Activated CD4-positive, alpha-beta memory T cell treated with anti-CD3 and anti-CD28 coated beads for 36 hours (primary cell): ENCODE measurements at places on chromosomes 6 and 20. TPM values are rescaled to one million over a fixed set of nuclear protein-coding genes. Genes with fewer than 3 reads are reported as not detected.

DNA sequence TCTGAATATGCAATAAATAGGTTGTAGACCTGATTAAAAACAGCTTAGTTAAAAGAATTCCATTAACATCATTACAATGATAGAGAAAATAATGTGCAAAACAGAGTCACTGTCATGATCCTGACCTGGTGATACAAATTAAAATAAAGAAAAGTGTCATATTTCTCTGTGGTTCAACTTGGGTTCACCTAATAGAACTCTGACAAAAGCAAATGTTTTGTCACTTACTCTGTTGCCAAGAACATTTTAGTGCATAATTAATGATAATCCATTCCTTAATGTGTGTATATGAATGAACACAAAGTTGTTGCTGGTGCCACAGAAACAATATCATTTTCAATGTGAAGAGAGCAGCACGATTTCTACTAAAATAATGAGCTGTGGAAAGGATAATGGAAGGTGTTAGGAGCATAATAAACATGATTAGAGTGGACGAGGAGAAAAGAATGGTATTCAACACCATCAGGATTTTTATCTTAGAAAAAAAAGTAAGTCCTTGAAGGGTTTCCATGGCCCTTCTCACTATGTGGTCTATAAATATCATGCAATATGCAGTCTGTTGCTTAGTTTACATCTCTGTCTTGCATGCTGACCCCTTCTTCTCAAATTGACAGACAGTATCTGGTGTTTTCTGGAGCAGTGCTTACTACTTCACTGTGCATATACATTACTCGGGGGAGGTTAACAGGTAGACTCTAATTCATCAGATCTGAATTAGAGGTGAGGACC, 656.6 kb upstream of the MMS22L start:
- no peak for DNase-seq

- no peak for DNase-seq
Measured at GRCh38 chr6:18405477-18406293, 18.5 kb downstream of the RNF144B start.

DNA sequence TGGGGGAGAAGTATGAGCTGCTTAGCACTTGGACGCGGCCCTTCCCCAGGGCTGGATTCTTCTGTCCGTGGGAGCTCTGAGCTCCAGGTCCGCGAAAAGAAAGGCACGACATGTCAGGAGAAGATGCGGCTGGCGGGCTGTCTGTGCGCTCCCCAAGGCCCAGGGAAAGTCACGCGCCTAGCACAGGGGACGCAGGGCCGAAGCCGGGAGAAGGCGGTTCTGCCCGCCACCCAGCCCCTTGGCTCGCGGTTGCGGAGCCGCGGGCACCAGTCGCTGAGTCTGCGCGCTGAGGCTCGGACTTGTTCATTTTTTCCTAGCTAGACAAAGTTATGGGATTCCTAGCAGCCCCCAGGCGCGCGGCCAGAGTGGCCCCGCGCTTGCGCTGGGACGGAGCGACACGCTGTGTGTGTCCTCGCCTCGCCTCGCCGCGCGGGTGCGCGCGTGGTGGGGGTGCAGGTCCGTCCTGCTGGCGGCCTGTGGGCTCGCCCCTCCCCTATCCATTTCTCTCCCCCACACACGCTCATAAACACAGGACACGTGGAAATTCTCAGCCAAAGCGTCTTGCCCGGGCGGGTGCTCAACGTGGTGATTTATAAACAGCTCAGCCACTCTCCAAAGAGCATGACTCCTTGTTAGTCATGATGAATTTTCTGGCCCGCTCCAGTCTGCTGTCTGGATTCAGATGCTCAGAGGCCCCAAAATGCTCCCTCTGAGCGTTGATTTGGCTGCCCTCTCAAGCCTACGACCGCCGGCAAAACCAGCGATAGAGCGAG, 1.9 kb upstream of the POU3F2 start:
- no peak for DNase-seq

GRCh38 chr20:3521852-3522740, 51.3 kb downstream of the ATRN start:
- DNase-seq: no peak

- DNase-seq: no peak
Measured at GRCh38 chr6:37685261-37685660, 12.4 kb downstream of the MDGA1 start.

DNA sequence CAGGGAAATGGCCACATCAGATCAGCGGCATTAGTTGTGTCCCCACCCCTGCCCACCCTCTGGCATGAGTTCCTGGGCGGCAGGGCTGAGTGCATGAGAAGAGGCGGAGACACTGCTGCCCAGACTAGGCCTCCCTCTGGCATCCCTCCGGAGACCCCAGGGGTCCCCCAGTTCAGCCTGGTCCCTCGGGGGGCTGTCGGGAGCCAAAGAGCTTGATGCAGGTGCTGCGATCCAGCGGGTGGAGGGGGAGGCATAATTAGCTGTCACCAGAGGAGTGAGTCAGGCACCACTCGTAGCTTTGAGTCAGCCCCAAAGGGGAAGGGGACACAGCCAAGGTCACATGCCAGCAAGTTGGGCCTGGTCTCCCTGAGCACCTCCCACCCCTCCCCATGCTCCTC, 34.5 kb downstream of the DLGAP4 start:
- DNase-seq: no peak

Gene C6orf58
- total RNA-seq: not detected

DNA sequence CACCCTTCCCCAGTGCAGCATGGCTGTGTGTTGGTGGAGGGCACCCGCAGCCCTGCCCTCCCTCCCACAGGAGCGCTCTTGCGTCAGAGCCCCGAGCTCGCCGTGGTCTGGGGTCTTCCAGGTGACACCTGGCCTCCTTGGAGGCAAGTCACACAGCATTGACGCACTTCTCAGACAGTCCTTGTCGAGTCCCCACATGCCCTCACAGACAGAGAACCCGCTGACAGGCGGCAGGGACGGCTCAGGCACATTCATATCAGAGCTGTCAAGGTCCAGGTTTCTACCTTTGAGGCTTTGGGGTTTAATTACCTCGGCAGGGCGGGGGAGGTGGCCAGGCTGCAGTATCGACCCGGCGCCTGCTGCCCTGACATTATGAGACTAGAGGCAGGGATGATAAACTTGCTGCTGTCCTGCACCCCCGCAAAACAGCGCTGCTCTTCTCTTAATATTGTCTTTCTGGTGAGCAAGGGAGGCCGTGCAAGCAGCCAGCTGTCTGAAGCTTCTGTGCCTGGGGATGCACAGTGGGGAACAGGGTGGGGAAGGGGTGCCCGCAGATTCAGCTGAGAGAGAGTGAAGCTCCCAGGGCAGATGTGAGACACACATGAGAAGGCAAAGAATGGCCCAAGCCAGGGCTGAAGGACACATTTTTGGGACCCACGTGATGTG, 4.7 kb downstream of the NPEPL1 start:
- DNase-seq: no peak

Gene SNHG17
- total RNA-seq: 55.4 TPM

- no peak for DNase-seq
Measured at GRCh38 chr6:3230256-3230882, 2.9 kb upstream of the TUBB2B start.
